ENCODE measurements at places on chromosomes 13 and 19. TPM values are rescaled to one million over a fixed set of nuclear protein-coding genes. Genes with fewer than 3 reads are reported as not detected.

The CD22 gene
- total RNA-seq: 18.4 TPM

The IL12RB1 gene
- total RNA-seq: not detected

The CEACAM6 gene
- total RNA-seq: not detected

The CLEC4M gene
- total RNA-seq: not detected

The NOVA2 gene
- total RNA-seq: 3.2 TPM

The KLK12 gene
- total RNA-seq: not detected

The CAPNS1 gene
- 153 TPM for total RNA-seq

The RDH8 gene
- not detected for total RNA-seq

The RPL18A gene
- total RNA-seq: 1,395 TPM

The ZNF121 gene
- 38.6 TPM for total RNA-seq

The DGKH gene
- total RNA-seq: 10.3 TPM

The ZNF460 gene
- 139 TPM for total RNA-seq

The ZNF724 gene
- 1.5 TPM for total RNA-seq

The RRAS gene
- total RNA-seq: 27.0 TPM

The CLEC17A gene
- total RNA-seq: not detected

The RGL3 gene
- 85.6 TPM for total RNA-seq

The TMEM190 gene
- total RNA-seq: not detected

The TMPRSS9 gene
- 0.13 TPM for total RNA-seq

Data from thyroid gland (tissue), 4 donors.